ENCODE measurements at places on chromosomes 3 and 15.

- no peak for DNase-seq
Observed at GRCh38 chr15:25711164-25711563, 152.0 kb downstream of the ATP10A start.

GRCh38 chr3:161600173-161600572 lies 103.6 kb downstream of the OTOL1 start:
- DNase-seq: no peak

DNA sequence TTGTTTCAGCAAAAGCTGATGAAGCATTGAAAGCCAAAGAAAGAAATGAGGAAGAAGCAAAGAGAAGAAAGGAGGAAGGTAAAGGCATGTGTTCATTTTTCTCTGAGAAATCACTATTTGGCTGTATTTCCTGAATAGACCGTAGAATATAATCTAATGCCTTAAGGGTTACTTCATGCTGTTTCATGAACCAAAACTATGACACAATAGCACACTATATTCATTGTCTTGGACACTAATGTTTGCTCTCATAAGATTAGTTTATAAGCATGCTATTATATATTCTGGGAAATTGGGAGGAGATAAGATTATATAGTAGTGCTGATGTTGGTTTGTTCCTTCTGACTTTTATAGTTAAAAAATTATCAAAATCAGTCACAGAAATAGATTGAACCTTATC lies 110.1 kb upstream of the MLF1 start:
- DNase-seq: no peak

- DNase-seq: no peak
Observed at GRCh38 chr3:104190681-104191080, 1176.0 kb upstream of the ALCAM start.

GRCh38 chr15:49273734-49274318 lies 103.8 kb downstream of the GALK2 start:
- DNase-seq: no peak

GRCh38 chr3:7999384-7999783 lies 502.2 kb upstream of the LMCD1 start:
- DNase-seq: no peak

GRCh38 chr3:25427563-25427941 lies 511 bp upstream of the RARB start:
- DNase-seq: peak; percentile 13

DNA sequence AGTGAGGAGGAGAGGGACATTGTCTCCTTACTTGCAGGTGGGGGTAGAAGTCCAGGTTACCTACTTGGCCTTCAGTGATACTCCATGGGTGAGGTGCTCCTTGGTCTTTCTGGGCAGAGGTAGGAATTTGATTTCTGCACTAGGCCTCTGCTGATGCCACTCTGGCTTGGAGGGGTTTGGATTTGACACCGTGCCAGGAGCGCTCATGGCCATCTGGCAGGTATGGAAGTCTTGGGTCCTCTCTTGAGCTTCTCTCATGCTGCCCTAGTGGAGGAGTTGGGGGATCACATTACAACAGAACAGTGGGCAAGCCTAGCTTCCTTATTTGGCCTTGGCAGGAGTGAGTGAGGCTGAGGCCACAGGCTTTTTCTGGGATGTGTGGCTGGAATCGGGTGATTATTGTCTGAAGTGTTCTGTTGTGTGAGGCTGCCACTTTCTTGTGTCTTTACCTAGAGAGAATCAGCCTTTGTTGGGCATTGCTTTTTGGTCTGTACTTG lies 525.0 kb downstream of the GABRG3 start:
- DNase-seq: peak; percentile 96

DNA sequence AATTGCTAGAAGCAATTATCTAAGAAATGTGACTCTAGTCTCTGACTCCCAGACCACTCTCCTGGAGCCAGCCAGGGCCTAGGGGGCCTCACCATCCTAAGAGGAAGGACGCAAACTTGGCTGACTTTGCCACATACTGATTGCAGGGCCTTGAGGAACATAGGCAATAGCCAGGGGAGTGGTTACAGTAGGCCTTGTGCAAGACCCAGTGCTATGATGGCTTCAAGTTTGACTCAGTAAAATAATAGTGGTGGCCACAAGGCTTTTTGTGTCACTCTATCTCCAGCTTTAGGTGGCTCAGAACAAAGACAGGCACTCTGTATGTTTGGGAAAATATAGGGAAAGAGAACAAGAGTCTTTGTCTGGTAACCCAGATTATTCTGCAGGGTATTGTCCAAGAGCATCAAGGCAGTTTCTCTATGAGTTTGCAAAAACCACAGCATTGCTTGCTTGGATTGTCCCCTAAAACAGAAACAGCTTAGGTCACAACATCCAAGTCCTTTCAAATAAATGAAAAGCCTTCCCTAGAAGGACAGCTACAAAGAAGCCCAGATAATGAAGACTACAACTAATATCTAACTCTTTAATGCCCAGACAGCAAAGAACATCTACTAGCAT lies 631.5 kb downstream of the PYDC2 start:
- DNase-seq: no peak

DNA sequence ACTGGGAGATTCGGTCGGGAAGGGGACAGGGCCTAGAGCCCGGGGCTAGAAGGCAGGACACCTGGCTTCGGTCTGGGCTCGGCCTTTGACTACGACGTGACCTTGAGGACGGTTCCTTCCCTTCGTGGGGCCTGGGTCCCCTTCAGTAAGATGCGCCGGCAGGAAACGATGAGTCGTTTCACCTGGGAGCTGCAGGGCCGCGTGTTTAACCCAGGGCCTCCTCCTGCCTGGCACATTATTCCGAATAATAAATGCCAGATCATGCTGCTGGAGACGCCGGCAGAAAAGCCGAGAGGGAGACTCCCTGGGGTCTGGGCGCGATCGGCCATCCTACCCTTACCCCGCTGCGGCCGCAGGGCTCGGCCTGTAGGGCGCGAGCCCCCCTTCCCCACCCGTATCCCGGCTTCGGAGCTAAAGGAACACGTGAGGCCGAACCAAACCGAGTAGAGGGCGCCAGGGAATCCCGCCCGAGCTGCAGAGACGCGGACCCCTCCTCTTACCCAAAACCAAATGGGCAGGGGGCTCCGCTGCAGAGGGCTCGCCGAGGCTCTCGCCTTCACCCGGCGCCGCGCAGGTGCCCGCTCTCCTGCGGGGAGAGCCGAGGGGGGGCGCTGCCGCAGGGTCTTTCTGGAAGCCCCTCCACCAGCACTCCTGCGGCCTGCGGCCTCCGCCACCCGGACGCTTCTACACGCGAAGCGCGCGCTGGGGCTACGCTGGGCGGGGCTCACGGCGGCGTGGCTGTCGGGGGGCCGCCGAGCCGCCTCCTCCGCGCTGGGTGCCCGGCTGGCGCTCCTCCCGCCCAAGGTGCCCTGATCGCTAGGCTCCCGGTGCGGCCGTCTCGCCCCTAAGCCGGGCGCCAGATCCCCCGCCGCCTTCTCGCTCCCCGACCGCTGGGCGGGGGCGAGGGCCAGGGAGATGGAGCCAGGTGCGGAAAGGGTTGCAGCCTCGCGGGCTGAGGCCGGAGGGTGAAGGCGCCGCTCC lies at the start of gene BDH1:
TSS of gene BDH1 (minus strand) at position 688 of the 981 bp plus-strand sequence. CDS start 9,525 bp downstream, outside the sequence.
- peak; percentile 82 for DNase-seq

- no peak for DNase-seq
Observed at GRCh38 chr3:195907684-195907933, 742 bp downstream of the TNK2 start.

DNA sequence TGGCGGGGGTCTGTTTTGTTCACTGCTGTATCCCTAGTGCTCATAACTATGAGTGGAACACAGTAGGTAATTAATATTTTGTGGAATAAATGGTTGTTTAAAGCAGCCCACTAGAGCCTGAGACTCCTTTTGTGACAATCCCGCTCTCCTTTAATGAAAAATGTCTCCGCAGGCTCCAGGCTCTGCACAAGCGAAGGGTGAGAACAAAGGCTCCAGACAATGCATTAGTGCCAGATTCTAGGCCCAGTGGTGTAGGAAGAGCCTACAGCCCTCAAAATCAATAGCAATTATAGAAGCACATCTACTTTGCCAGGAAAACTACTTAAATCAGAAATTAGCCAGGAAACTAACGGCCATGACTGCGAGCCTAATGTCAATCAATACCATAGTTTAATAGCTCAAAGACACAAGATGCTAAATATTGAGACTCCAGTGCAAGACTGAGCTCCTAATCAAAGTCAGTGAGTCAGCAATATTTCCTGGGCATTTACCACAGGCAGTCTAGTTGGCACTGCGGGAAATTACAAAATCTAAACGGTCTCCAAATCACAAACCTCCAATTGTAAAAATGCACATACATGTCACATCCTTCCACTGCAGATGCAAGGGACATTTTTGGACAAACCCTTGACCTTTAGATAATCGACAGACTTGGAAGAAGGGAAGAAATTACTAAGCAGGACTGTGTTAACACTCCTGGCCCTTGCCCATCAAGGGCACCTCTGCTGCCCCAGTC lies 2.3 kb downstream of the ANXA2 start:
- no peak for DNase-seq

DNA sequence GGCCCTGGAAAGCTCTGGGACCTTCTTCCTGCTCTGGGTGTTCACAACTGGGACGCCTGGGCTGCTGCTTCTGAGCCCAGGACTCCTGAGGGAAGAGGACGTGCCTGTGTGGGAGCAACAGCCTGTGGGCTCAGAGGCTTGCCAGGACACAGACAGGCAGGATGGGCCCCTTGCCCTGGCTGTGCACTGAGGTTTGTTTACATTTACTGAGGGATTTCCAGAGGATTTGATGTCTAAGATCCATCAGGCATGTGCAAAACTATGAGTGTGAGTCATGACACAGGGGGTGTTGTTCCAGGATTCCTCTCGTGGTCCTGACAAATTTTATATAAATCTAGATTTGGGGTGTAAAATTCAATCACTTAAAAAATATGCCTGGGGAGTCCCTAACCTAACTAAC lies 10.6 kb downstream of the CCR9 start:
- no peak for DNase-seq

DNA sequence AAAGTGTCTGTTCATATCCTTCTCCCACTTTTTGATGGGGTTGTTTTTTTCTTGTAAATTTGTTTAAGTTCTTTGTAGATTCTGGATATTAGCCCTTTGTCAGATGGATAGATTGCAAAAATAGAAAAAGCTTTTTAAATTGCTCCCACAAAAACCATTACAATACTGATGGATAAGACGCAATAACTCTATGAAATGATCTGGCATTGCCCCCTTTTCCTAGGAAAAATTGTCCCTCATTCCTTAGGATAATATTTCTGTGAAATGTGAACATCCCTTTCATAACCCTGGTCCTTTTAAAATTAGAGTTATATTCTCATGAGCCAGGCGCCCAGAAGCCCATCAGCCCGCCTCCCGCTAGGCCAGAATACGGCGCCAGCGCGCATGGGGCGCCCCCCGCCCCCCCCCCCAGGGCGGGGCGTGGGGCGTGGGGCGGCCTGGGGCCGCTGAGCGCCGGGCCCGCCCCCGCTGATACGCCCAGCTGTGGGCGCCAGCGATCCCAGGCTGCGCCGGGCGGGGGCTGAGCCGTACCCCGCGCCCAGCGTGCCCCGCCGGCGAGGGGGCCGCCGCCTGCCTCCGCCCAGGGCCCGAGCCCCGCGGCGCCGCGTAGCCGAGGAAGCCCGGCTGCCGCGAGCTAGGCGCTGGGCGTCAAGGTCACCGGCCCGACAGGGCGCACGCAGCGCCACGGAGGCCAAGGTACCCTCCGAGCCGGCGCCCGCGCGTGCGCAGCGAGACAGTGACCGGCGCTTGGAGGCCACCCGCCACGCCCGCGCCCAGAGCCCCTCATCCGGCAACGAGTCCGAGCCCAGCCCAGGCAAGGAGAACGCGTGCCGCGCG lies 11.1 kb upstream of the ROPN1B start:
- no peak for DNase-seq

GRCh38 chr15:38600236-38600635 lies 35.6 kb upstream of the RASGRP1 start:
- DNase-seq: peak; percentile 90

GRCh38 chr15:70690491-70691276 lies 72.7 kb downstream of the UACA start:
- DNase-seq: no peak

GRCh38 chr3:65484964-65485363 lies 553.8 kb downstream of the MAGI1 start:
- DNase-seq: no peak

GRCh38 chr3:100209948-100210771 lies 50.6 kb upstream of the TBC1D23 start:
- DNase-seq: no peak

GRCh38 chr3:51388286-51389029 lies 2.6 kb upstream of the RBM15B start:
- DNase-seq: no peak

DNA sequence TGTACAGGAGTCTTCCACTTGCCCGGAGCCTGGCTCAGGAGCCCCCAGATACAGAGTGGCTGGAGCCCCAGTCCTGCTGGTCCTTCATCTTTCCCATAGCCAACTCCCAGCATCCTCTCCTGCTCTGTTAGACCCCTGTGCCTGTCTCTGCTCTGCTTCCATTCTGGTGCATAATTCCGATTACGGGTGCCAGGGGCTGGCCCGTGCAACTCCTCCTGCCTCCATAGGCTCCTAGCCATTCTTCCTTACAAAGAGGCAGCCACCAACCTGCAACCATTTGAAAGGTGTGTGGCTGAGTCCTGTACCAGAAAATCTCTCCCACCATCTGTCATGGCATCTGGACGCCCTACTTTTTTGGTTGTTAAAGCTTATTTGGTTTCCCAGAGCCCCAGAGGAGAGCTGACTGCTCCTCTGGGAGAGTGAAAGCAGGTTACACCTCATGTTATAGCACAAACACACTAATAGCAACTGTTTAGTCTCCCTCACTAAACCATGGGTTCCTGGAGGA lies 5.2 kb upstream of the RAD18 start:
- DNase-seq: peak; percentile 33

DNA sequence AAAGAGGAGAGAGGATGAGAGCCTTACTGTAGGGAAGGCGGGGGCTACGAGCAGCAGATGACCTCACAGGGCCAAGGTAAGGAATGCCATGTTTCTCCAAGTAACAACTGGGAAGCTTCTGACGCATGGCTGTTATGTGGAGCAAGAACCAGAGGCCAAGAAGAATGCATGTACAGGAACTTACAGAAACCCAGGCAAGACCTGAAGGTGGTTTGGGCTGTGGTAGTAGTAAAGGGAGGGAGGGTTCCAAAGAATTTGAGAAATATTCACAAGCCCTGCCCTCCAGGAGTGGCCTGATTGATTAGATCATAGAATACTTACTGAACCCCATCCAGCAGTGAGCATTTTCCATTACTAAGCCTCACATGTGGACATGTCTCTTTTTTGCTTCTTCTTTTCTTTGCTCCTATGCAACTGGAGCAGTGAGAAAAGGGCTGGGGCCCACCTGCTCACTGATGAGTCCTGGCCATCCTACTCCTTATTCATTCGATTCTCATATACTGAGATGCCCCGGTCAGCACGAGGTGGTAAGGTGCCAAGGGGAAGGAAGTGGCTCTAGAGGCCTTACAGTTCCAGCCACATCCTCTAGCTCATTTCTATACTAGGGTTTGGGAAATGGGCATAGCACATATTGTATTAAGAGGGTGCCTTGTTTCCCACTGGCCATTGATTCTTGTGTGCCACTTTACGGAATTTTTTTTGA lies 8.3 kb upstream of the SLC12A8 start:
- DNase-seq: no peak

Data from NCI-H524 (cell line).